Hindlimb muscle (tissue), 1 donor: ENCODE measurements at places on chromosomes 1 and 21. TPM values are rescaled to one million over a fixed set of nuclear protein-coding genes. Genes with fewer than 3 reads are reported as not detected.

KRTAP19-1 gene
- polyA plus RNA-seq, result not detected

CR1L gene
- not detected for polyA plus RNA-seq

CALML6 gene
- 211 TPM for polyA plus RNA-seq

EYA3 gene
- polyA plus RNA-seq, result 20.4 TPM

RABGGTB gene
- 76.3 TPM for polyA plus RNA-seq
